RPMI7951 (cell line): ENCODE measurements at places on chromosomes 2 and 18. TPM values are rescaled to one million over a fixed set of nuclear protein-coding genes. Genes with fewer than 3 reads are reported as not detected.
A peak's percentile ranks its signal among the peaks of the same experiment; 100 is the strongest.

- DNase-seq = peak; percentile 51
Measured at GRCh38 chr2:69973335-69973735, 11.9 kb upstream of the ASPRV1 start.

GRCh38 chr2:206428783-206429182 is 14.5 kb upstream of the ADAM23 start:
- no peak for DNase-seq

- DNase-seq = no peak
Measured at GRCh38 chr2:44170311-44170717, 1.6 kb downstream of the PPM1B start.

DNA sequence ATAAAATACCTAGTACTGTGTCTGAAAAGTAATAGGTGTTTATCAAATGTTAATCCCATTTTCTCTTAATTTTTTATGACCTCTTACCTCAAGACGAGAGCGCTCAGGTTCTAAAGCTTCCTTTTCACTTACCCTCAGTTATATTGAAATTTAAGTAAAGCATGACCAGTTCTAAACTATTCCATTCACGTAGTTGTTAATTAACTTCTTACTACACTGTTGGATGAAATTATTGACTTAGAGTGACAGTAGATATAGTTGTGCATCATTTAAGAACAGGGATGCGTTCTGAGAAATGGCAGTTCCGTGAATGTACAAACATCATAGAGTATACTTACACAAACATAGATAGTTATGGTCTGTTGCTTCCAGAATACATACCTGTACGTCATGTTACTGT is 20.1 kb upstream of the HTR2B start:
- no peak for DNase-seq

The XDH gene
- 0.48 and 0.88 TPM in 2 replicates for total RNA-seq

The MERTK gene
- total RNA-seq = 0.10 TPM in 1 of 2 replicates, not detected in the other

The TMEM163 gene
- total RNA-seq = 10.3 and 10.7 TPM in 2 replicates

The TRIM43 gene
- total RNA-seq = not detected in 2 replicates

DNA sequence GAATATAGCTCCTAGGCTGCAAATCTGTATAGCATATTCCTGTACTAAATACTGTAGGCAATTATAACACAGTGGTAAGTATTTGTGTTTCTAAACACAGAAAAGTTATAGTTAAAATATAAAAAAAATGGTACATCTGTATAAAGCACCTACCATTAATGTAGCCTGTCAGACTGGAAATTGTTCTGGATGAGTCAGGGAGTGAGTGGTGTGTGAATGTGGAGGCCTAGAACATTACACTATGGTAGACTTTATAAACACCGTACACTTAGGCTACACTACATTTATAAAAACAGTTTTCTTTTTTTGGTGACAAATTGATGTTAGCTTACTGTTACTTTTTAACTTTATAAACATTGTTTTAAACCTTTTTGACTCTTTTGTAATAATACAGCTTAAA is 226.3 kb downstream of the CCDC85A start:
- no peak for DNase-seq

DNA sequence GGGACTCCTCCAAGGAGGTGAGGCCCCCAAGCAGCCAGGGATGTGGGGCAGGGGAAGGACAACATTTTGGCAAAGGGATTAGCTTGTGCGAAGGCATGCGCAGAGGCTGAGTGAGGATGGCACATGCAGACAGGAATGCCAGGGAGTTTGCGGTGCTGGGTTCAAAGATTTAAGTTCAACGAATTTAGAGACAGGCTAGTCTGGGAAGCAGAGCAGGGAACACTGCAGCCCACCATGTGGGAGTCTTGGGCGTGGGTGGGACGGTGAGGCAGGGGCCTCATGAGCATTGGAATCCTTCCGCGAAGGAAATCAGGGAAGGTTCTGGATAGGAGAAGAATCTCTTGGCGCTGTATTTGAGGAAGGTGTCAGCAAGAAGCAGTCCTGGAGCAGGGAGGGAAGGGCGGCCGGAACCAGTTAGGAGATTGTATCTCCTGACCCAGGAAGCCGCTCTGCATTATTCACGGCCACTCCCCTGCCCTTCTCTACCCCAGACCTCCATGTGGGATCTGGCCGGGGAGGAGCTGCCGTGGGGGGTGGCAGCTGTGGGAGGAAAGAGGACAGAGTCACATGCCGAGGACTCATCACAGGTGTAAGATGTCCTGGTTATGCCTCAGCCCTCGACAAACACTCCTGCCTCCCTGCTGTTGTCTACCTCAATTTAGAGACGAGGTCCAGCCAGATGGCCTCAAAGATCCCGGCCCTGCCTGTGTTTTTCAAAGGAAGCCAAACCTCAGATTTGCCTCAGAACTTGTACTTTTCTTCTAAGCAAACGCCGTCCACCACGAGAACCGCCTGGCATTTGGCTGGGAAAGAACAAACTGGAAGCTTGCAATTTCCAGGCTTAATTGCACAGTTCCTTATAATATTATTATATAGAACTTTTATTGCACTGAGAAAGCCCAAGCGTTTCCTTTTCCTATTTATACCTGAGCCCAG is 123.7 kb upstream of the SMAD2 start:
- no peak for DNase-seq

- peak; percentile 58 for DNase-seq
Measured at GRCh38 chr2:144350151-144350802, 169.6 kb downstream of the ZEB2 start.

- DNase-seq = no peak
Measured at GRCh38 chr2:12099374-12099773, 352.9 kb downstream of the LPIN1 start.

DNA sequence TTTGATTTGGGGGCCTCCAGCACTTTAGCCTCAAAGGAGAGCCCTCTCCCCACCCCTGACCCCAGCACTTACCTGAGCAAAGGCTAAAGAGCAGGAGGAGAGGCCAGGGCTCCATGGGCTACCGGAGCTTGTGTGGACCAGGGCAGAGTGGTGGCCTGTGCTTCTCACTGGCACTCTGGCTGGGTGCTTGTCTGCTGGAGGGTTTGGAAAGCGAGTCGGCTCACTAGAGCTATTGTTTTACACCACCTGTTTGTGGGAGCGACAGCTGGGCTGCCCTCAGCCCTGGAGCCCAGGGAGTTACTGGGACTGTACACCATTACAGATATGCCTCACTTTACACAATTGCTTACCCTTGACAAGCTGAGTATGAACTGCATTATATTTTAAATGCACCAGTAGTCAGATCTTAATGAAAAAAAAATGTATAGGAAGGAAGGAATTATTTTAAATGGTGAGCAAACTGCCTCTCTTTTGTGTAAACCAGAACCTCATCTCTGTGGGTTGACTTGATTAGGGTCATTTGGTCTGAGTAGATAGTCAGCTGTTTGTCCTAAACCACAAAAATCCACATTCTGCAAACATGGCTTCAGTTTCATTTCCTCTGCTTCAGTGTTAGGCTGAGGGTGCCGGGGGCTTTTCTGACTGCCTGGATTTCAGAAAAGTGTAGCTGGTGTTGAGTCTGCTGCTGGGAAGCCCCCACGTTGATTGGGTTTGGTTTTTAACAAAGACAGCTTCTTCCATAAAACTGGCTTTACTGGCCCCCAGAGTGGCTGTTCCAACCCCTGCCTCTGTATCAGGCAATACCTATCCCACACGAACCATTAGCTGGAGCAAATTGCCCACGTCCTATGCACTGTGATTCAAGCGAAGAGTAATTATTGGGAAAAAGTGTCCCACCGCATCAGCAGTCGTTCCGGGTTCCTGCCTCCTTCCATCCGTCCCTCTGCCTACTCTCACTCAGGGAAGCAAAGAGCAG is at the start of gene CHRNA1:
TSS of gene CHRNA1 (minus strand) at position 193 of the 976 bp plus-strand sequence. CDS start at position 115, 78 bp downstream.
- peak; percentile 75 for DNase-seq

The HOXD1 gene
- 0.39 and 0.96 TPM in 2 replicates for total RNA-seq

The SLC16A14 gene
- not detected in 2 replicates for total RNA-seq

DNA sequence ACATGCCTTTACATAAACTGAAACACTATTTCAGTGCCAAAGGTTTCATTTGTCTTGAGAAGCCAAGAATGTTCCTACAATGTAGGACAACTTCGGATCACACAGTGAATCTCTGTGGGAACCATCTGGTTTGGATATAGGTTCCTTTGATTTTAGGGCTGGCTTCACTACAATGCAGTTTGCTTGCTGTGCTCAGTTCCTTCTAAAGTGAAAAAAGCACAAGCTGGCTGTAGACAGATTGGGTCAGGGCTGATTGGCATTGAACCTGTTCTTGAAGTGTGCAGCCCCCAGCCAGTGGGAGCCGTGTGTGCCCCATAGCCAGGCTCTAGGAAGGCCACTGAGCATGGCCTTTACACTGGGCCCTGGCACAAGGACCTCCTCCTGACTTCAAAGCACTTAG is 167.9 kb upstream of the HNRNPA3 start:
- DNase-seq = no peak

The TSPYL6 gene
- total RNA-seq = not detected in 2 replicates

The SPP2 gene
- not detected in 2 replicates for total RNA-seq

The VWA3B gene
- total RNA-seq = 0.29 TPM in 1 of 2 replicates, not detected in the other

The RAB27B gene
- total RNA-seq = 7.0 and 8.8 TPM in 2 replicates

The DSG4 gene
- total RNA-seq = not detected in 2 replicates

GRCh38 chr2:197360744-197361156 is 50.2 kb upstream of the ANKRD44 start:
- DNase-seq = peak; percentile 88

GRCh38 chr2:41618754-41619153 is 429.1 kb upstream of the PKDCC start:
- no peak for DNase-seq

DNA sequence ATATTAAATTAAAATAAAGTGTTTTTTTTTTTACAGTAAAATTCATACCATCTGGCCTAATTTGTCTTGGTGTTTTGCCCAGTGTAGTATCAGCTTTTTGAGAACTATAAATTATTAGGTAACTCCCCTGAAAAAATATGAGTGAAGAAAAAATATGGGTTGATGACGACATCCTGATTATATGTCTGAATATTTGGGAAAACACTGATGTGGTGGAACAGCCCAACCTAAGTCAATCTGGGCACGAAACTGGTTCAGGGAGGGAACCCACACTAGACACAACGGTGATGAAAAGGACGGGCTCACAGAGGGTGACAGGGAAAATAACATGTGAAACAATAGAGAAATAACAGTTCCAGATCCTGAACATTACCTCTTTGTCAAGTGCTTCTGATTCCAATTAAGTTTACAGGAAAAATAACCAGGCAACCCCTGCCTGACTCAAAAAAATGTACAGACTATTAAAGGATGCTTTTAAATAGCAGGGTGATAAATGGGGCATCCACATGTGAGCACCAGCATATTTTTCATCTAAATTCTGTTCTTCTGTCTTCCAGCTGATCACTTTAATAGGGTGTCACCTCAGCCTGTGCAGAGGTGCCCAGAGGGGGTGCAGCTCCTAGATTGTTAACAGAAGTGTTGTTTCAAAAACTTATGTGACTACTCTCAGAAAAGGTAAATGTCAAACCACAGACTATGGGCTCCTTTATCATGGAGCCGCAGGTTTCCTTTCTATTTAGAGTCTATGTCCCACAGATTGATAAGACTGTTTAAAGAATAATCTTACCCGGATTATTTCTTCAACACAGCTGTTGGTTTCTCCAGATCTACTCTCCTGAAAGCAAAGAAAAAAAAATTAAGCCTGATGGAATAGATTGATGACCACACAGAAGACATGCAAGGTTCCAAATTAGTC is 305.4 kb downstream of the AFF3 start:
- DNase-seq = no peak
